ENCODE measurements at places on chromosomes 11 and 22. TPM values are rescaled to one million over a fixed set of nuclear protein-coding genes. Genes with fewer than 3 reads are reported as not detected.

Gene GAB4
- not detected for total RNA-seq

Gene CNIH2
- 1.6 TPM for total RNA-seq

Gene BTBD18
- total RNA-seq = not detected

Gene SLC25A18
- total RNA-seq = 1.2 TPM

Gene CRKL
- 60.8 TPM for total RNA-seq

Gene AQP11
- 0.61 TPM for total RNA-seq

Gene MPST
- 71.4 TPM for total RNA-seq

Gene AIFM3
- total RNA-seq = 5.7 TPM

Gene NRGN
- total RNA-seq = 79.9 TPM

Gene RAG2
- not detected for total RNA-seq

Gene ROBO4
- total RNA-seq = 75.0 TPM

Gene CRYBB1
- total RNA-seq = 0.55 TPM

Gene SMTNL1
- total RNA-seq = not detected

Gene VPREB1
- total RNA-seq = not detected

Gene OR6T1
- not detected for total RNA-seq

Gene GGTLC3
- 13.1 TPM for total RNA-seq

Gene UPK2
- total RNA-seq = not detected

Gene ABCG4
- 0.14 TPM for total RNA-seq
